ENCODE measurements at places on chromosomes 4 and X.

DNA sequence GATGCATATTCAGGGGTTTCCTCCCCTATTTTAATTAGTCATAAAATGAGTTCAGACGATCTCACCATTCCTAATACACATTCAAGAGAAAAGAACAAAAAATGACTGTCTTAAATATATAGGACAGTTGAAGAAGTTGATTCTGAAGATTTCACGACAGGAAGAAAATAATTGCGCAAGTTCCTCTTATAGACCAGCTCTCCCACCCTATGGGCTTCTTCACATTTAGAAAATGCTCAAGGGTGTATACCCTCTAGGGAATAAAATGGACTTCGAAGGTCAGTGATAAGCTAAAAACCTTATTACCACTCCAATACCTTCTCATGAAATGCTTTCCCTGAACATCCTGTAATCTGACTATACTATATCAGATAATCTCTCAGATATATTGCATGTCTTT is 149.2 kb upstream of the TEX13C start:
- no peak for DNase-seq

DNA sequence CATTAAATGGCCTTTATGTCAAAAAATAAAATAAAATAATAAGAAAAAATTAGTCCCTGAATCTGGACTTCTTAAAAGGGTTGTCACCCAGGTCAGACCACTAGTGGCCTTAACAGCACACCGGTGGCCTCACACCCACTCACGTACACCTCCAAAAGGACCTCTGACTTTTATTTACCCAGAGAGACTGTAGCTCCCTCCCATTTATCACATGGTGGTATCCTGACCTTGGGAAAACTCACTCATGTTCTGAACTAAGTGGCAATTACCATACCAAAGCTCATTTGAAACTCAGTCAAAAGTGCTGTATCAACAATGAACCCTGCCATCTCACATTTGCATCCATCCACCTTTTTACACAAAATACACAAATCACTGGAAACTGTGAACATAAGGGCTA is 53.1 kb upstream of the MAP3K15 start:
- no peak for DNase-seq

- DNase-seq: no peak
Measured at GRCh38 chrX:153902385-153902784, 2.1 kb upstream of the AVPR2 start.

GRCh38 chr4:10200869-10201268 is 84.3 kb upstream of the WDR1 start:
- DNase-seq: no peak

DNA sequence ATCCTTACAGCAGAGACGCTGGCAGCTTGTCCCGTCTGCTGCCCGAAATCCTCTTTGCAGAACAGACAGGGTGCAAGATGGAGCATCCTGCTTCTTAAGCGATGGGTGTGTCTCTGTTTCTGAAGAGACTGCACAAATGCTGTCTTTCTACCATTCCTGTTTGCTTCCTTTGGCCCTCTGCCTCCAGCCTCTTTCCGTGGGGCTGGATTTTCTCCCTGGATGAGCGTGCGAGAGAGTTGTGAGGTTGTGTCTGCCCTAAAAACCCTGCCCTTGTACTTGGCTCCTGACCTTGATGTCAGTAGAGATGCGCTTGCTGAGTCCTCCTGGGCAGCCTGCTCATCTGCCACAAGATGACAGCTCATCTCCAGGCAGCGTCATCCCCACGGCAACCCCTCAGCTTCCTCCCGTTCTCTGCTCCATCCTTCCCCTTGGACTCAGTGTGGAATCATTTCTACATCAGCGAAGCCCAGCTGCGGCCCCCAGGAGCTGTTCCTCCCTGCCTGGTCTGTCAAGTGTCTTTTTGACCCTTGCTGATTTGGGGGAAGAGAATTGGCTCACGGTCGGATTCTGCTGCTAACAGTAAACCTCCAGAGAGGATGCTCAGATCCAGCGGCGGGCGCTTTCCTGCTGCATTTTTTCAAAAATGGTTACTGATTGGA is 246.2 kb downstream of the ASMT start:
- DNase-seq: no peak
